ENCODE measurements at places on chromosomes 13 and 19.

GRCh38 chr13:34346626-34347025, 528.7 kb downstream of the RFC3 start:
- no peak for DNase-seq

DNA sequence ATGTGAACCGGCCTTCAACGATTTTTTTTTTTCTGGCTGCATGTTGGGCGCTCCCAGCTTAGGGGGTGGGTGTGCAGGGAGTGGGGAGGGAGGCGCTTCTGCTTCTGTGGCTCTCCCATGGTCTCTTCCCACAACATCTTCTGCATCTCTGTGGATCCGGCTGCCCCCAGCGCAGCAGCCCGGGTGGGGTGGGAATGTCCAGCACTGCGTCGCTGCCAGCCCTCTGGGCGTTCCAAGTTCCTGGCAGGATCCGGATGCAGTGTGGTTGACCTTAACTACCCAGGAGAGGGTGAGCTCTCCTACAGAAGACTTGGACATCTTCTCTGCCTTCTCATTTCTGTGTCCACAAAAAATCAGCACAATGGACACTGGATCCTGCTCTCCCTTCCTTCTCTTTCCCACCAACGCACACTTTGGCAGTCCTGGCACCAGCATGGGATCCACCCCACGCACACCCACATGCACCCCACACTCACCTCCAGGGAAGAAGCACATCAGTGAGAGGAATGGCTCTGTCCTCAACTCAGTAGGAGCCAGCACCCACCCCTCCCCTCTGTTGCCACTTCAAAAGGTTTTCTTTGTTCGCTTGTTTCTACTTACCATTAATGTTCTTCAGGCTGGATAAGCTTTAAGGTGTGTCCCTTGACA, 177.3 kb downstream of the COL4A1 start:
- no peak for DNase-seq

- DNase-seq = no peak
These were observed 532.4 kb downstream of the SLITRK6 start for GRCh38 chr13:85266771-85267170.

DNA sequence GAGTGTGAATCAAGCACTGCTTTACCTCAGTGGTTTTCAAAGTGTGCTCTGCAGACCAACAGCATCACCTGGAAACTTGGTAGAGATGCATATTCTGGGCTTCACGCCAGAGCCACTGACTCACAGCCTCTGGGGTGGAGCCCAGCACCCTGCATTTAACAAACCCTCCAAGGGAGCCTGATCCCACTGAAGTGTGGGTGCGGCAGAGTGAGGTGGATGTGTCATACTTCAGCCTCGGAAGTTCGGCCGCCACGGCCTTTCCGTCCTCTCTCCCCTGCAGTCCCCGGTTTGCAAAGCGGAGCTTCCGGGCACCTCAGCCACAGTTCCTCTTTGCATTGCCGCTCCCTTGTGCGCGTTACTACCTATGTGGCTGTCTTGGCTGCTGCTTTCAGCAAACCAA, 33.3 kb upstream of the MICU2 start:
- peak; percentile 34 for DNase-seq

Measured in activated T-cell treated with anti-CD3 and anti-CD28 coated beads, Interleukin-2, amount 50 U/mL, for 48 hours (primary cell).